A673 (cell line): ENCODE measurements at places on chromosomes 12 and 14.
A peak's percentile ranks its signal among the peaks of the same experiment; 100 is the strongest.

DNA sequence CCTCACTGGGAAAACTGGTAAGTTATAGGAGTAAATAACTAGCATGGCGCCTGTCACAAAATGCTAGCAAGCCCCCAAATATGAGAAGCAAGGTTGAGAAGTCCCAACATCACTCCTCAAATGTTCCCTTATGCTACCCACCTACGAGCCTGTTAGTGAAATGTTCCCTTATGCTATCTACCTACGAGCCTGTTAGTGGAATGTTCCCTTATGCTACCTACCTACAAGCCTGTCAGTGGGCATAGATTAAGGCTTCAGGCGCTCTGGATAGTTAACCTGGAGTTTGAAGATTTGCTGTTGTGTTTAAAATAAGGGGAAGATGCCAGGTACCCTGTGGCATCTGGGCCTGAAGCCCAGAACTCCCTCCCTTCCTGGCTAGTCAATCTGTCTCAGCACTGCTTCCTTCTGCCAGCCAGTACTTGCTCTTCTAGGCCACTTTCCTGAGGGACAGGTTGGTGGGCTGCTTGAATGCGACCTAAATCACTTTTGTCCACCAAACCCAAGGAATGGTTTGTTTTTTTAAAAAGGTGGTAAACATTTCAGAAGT lies 67.1 kb upstream of the SINHCAF start:
- H3K4me3 ChIP-seq = no peak overlapping the region
- no peaks in the 10 kb centered on the region for H3K4me1 ChIP-seq
- no peak for DNase-seq
- H3K27ac ChIP-seq = no peak overlapping the region
- H3K36me3 ChIP-seq = no peaks in the 10 kb centered on the region

GRCh38 chr12:18416412-18416811 lies 155.1 kb downstream of the PIK3C2G start:
- H3K27me3 ChIP-seq = no peaks in the 10 kb centered on the region
- no peak overlapping the region for H3K27ac ChIP-seq
- no peak overlapping the region for H3K4me3 ChIP-seq
- DNase-seq = no peak
- H3K36me3 ChIP-seq = no peaks in the 10 kb centered on the region

- DNase-seq = no peak
- no peaks in the 10 kb centered on the region for H3K27me3 ChIP-seq
- no peaks in the 10 kb centered on the region for H3K36me3 ChIP-seq
- H3K4me3 ChIP-seq = no peak overlapping the region
- H3K4me1 ChIP-seq = peaks cover 25% of the 10 kb centered on the region
These were observed 32.4 kb downstream of the CLMN start for GRCh38 chr14:95287176-95287754.

- H3K27me3 ChIP-seq = no peaks in the 10 kb centered on the region
- no peaks in the 10 kb centered on the region for H3K36me3 ChIP-seq
- peaks cover 10% of the 10 kb centered on the region for H3K4me1 ChIP-seq
These were observed 266.3 kb downstream of the ZFP36L1 start for GRCh38 chr14:68526512-68527091.

- no peak for DNase-seq
- no peaks in the 10 kb centered on the region for H3K4me1 ChIP-seq
- H3K4me3 ChIP-seq = no peak overlapping the region
- H3K27ac ChIP-seq = no peak overlapping the region
These were observed 17.2 kb downstream of the TXNRD1 start for GRCh38 chr12:104232609-104233280.

GRCh38 chr12:127485528-127485927 lies 781.4 kb upstream of the TMEM132C start:
- no peaks in the 10 kb centered on the region for H3K4me1 ChIP-seq
- H3K27ac ChIP-seq = no peak overlapping the region
- H3K36me3 ChIP-seq = no peaks in the 10 kb centered on the region
- peak; percentile 14 for DNase-seq
- peaks cover 2% of the 10 kb centered on the region for H3K27me3 ChIP-seq
- no peak overlapping the region for H3K4me3 ChIP-seq

GRCh38 chr12:73892201-73892600 lies 645.4 kb upstream of the ATXN7L3B start:
- H3K4me3 ChIP-seq = no peak overlapping the region
- peaks cover 6% of the 10 kb centered on the region for H3K4me1 ChIP-seq
- H3K27me3 ChIP-seq = no peaks in the 10 kb centered on the region

DNA sequence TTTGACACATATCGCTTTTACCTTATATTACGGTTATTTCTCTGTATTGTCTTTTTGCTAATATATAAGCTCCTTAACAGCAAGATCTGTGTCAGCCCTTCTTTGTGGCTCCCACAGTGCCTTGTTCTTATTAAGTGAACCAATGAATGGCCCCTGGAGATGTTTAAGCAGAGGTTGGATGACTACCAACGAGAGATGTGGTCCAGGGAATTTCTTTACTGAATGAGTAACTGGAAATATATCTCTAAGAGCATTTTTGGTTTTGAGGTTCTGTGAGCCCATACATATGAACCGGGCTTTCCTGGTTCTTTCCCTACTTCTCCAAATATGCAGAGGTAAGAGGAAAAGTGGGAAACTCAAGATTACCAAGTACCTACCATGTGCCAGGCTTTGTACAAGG lies 23.5 kb downstream of the CALCOCO1 start:
- DNase-seq = no peak
- H3K4me1 ChIP-seq = peaks cover 15% of the 10 kb centered on the region
- H3K27ac ChIP-seq = no peak overlapping the region
- H3K27me3 ChIP-seq = peaks cover 4% of the 10 kb centered on the region
- no peak overlapping the region for H3K4me3 ChIP-seq

GRCh38 chr14:104931771-104932675 lies 7.3 kb downstream of the PLD4 start:
- no peaks in the 10 kb centered on the region for H3K4me1 ChIP-seq
- no peaks in the 10 kb centered on the region for H3K36me3 ChIP-seq
- no peak overlapping the region for H3K27ac ChIP-seq
- DNase-seq = no peak
- H3K4me3 ChIP-seq = peak overlapping the region; percentile 52

- peak overlapping the region; percentile 61 for H3K27ac ChIP-seq
- H3K27me3 ChIP-seq = no peaks in the 10 kb centered on the region
- no peak overlapping the region for H3K4me3 ChIP-seq
- H3K4me1 ChIP-seq = peaks cover 71% of the 10 kb centered on the region
- no peaks in the 10 kb centered on the region for H3K36me3 ChIP-seq
These were observed 100.7 kb downstream of the DUSP6 start for GRCh38 chr12:89251342-89252271.

- no peaks in the 10 kb centered on the region for H3K27me3 ChIP-seq
- DNase-seq = no peak
- H3K27ac ChIP-seq = no peak overlapping the region
These were observed 143.6 kb downstream of the TMEM117 start for GRCh38 chr12:43979450-43979849.

DNA sequence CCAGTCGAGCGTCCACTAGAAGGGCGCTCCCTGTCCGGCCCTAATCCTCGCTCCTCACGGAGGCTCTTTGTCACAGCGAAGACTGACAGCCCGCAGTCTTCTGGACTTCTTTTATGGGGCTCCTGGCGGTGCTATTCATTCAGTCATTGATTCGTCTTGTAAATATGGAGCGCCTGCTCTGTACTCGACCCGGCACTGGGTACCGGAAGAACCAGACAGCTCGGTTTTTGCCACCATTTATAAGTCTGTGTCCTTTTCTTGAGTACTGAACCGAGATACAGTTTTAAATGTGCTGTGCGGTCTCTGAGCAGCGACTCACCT lies 570 bp downstream of the DMAC2L start:
- H3K27me3 ChIP-seq = no peaks in the 10 kb centered on the region
- no peak for DNase-seq
- H3K27ac ChIP-seq = peak overlapping the region; percentile 94
- peak overlapping the region; percentile 85 for H3K4me3 ChIP-seq
- peaks cover 6% of the 10 kb centered on the region for H3K36me3 ChIP-seq

DNA sequence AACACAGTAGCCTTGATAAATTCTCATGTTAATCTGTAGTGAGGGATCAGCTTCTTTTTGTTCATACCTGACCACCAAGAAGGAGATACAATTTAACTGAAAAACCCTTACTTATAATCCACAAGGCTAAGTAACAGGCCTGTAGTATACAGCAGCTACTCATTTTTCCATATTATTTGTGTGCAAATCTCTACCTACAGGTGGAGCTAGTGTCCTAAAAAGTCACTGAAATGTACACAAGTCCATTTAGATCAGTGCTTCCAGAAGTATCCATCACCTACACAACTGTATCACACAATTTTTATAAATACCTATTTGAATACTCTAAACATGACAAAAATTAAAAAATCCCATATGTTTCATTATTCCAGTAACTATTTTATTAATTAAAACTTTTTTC lies 173.2 kb downstream of the SLC35F4 start:
- DNase-seq = peak; percentile 74
- no peaks in the 10 kb centered on the region for H3K36me3 ChIP-seq
- no peaks in the 10 kb centered on the region for H3K27me3 ChIP-seq
- no peak overlapping the region for H3K27ac ChIP-seq
- H3K4me1 ChIP-seq = no peaks in the 10 kb centered on the region
- no peak overlapping the region for H3K4me3 ChIP-seq

GRCh38 chr12:52052468-52053186 lies 1.4 kb downstream of the NR4A1 start:
- H3K27me3 ChIP-seq = no peaks in the 10 kb centered on the region
- H3K4me1 ChIP-seq = peaks cover 12% of the 10 kb centered on the region
- DNase-seq = no peak

GRCh38 chr12:84842406-84843013 lies 70.1 kb downstream of the SLC6A15 start:
- peak; percentile 64 for DNase-seq
- no peak overlapping the region for H3K4me3 ChIP-seq
- no peaks in the 10 kb centered on the region for H3K4me1 ChIP-seq
- no peak overlapping the region for H3K27ac ChIP-seq
- H3K27me3 ChIP-seq = no peaks in the 10 kb centered on the region

GRCh38 chr12:5200278-5201087 lies 156.8 kb downstream of the KCNA5 start:
- H3K4me1 ChIP-seq = no peaks in the 10 kb centered on the region
- H3K27me3 ChIP-seq = no peaks in the 10 kb centered on the region
- H3K4me3 ChIP-seq = no peak overlapping the region
- no peak overlapping the region for H3K27ac ChIP-seq
- H3K36me3 ChIP-seq = no peaks in the 10 kb centered on the region
- peak; percentile 52 for DNase-seq

DNA sequence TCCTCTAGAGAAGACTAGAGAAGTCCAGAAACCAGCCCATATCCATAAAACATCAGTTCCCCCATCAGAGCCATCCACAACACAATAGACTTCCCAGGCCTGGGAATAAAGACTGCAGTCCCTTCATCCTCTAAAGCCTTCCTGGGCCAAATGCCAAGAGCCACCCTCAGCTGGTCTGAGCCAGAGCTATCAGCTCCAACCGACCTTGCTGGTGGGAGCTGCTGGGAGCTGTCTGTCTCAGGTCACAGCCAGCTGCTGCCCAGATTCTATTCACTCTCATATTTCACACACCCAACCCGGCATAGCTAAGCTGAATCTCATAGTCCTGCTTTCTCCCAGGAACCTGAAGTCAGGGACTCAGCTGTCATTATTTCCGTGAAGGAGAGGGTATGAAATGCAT lies 10.9 kb upstream of the TFCP2 start:
- peak; percentile 39 for DNase-seq
- H3K27me3 ChIP-seq = no peaks in the 10 kb centered on the region
- H3K36me3 ChIP-seq = no peaks in the 10 kb centered on the region
- H3K4me3 ChIP-seq = no peak overlapping the region
- no peak overlapping the region for H3K27ac ChIP-seq

DNA sequence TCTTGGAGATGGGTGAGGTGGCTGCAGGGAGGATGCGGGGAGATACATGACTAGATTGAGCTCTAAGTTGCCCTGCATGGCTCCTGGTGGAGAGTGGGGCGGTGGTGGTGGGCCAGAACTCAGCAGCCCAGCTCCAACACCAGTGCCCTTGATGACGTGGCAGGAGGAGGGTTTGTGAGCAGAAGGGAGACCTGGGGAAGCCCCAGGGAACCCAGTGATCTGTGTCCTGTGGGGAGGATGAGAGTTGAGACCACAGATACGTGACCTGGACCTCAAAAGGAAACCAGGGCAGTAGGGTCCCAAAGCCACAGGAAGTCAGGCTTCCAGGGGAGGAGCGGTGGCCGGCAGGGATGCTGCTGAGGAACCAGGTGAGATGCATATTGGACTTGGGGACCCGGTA lies 989.1 kb upstream of the TMEM132C start:
- H3K4me1 ChIP-seq = peaks cover 17% of the 10 kb centered on the region
- no peak for DNase-seq
- no peak overlapping the region for H3K27ac ChIP-seq
- no peak overlapping the region for H3K4me3 ChIP-seq

DNA sequence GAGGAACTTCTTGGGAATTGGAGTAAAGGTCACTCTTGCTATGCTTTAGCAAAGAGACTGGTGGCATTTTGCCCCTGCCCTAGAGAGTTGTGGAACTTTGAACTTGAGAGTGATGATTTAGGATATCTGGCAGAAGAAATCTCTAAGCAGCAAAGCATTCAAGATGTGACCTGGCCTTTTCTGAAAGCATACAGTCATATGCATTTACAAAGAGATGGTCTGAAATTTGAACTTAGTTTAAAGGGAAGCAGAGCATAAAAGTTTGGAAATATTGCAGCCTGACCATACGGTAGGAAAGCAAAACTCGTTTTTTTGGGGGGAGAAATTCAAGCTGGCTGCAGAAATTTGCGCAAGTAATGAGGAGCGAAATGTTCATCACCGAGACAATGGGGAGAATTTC lies 60.9 kb downstream of the NUBPL start:
- H3K27ac ChIP-seq = no peak overlapping the region
- H3K4me3 ChIP-seq = no peak overlapping the region
- H3K27me3 ChIP-seq = no peaks in the 10 kb centered on the region
- no peaks in the 10 kb centered on the region for H3K4me1 ChIP-seq
- no peaks in the 10 kb centered on the region for H3K36me3 ChIP-seq
